PC-9 (cell line): ENCODE measurements at places on chromosomes 2 and 18.

GRCh38 chr18:7821784-7822183 is 254.7 kb downstream of the PTPRM start:
- no peaks in the 10 kb centered on the region for H3K4me1 ChIP-seq
- no peak overlapping the region for H3K27ac ChIP-seq
- no peak overlapping the region for H3K4me3 ChIP-seq
- no peak for DNase-seq
- no peaks in the 10 kb centered on the region for H3K27me3 ChIP-seq

DNA sequence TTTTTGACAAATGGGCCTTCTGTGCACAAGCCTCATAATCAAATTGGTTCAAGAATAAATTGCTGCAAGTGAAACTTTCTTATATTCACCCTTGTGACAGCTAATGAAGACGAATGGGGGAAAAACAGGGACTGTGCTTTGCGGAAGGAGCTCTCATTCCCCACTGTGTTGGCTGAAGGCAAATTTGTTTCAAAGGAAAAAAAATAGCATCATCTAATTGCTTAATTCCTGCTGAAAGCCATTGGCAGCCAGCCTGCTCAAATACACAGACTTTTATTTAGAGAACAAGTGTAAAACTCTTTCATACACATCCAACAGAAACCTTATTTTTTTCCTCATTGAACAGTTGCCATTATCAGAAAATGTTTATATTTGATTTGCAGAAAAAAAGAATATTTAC is 172.3 kb downstream of the ARL6IP6 start:
- peaks cover 20% of the 10 kb centered on the region; the same call in 1 of the 2 replicates for H3K27me3 ChIP-seq
- H3K4me3 ChIP-seq: no peak overlapping the region
- DNase-seq: no peak
- no peak overlapping the region for H3K27ac ChIP-seq

- H3K4me1 ChIP-seq: peaks cover 47% of the 10 kb centered on the region
- H3K27me3 ChIP-seq: no peaks in the 10 kb centered on the region
- no peak overlapping the region for H3K27ac ChIP-seq
- peaks cover 10% of the 10 kb centered on the region for H3K36me3 ChIP-seq
- H3K4me3 ChIP-seq: no peak overlapping the region
- no peak for DNase-seq
These were observed 5.1 kb downstream of the NEDD4L start for GRCh38 chr18:58049000-58049688.

DNA sequence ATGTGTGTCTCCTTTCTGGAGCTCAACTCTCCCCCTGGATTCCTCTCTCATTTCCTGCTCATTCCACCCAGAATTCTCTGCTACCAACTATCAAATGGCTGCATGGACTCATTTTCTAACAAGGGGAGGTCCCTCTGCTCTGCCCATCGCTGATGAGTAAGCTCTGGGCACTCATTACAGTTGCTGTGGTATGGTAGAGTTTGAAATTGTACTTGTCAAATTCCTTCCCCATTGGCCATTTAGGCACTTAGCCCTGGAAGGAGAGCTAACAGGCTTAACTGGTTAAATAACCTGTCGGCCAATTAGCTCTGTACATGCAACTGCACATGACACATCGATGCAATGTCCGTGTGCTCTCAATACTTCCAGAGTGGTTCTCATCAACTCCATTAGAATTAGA is 20.4 kb downstream of the COL6A3 start:
- H3K4me1 ChIP-seq: no peaks in the 10 kb centered on the region
- no peaks in the 10 kb centered on the region for H3K36me3 ChIP-seq

DNA sequence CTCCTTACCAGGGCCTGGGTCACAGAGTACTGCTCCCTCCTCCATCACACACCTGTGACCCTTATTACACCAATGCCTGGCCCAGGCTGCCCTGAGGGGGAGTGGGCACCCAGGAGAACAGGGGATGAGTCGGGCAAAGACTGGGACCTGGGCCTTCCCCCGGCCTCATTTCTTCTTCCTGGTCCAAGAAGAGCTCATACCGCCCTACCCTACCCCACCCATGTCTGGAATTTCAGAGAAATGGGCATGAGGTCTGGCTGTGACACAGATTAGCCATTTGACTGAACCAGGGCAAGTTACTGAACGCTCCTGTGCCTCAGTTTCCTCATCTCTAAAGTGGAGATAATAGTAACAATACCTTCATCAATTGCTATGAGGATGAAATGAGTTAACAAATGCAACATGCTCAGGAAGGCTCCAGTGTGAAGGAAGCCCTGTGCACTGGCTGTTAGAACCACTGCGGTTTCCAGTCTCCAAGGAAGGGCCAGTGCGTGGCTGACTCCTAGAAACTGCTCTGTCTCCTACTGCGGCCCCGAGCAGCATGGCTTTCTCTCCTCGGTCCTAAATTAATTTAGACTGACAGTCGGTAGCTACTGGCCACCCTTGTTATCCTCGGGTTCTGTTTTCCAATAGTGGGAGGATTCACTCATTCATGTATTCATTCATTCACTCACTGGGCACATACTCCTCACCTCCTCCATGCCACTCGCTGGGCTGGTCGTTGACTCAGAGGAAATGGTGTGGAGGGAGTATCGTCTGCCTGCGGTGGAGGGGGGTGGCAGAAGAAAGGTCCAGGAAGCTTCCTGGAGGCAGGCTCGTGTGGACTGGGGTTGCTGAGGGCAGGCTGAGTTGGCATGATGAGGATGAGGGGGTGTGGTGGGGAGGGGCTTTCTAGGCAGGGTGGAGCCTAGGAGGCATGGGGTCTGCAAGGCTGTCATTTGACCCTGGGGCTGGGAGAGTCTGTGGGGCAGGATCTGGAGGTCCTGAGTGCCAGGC is 175.6 kb downstream of the GLI2 start:
- peaks cover 5% of the 10 kb centered on the region; the same call in 1 of the 2 replicates for H3K27me3 ChIP-seq
- no peak overlapping the region for H3K27ac ChIP-seq
- no peak for DNase-seq
- peaks cover 21% of the 10 kb centered on the region for H3K4me1 ChIP-seq
- no peaks in the 10 kb centered on the region for H3K36me3 ChIP-seq

DNA sequence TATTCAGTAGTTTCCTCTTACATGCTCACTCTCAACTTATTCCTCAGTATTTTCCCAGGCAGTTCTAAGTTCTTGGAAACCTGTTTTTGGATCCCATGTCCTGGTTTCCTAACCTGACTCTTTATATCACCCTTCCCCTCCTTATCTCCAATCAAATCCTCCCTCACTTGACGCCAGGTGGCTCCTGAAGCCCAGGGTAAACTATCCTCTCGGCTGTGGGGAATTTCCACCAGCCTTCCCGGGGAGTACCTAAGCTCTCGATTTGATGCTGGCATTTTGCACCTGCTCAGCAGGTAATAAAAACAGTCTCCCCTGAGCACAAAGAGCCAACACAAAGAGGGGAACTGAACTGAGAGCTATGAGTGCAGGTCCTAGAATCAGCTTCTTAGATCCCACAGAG is 538.0 kb downstream of the SLC4A3 start:
- no peak overlapping the region for H3K4me3 ChIP-seq
- no peaks in the 10 kb centered on the region for H3K36me3 ChIP-seq
- no peaks in the 10 kb centered on the region for H3K27me3 ChIP-seq
- H3K4me1 ChIP-seq: no peaks in the 10 kb centered on the region
- no peak overlapping the region for H3K27ac ChIP-seq
- DNase-seq: no peak

GRCh38 chr2:52220393-52220792 is 1188.5 kb upstream of the NRXN1 start:
- H3K36me3 ChIP-seq: no peaks in the 10 kb centered on the region
- DNase-seq: no peak
- no peak overlapping the region for H3K27ac ChIP-seq

DNA sequence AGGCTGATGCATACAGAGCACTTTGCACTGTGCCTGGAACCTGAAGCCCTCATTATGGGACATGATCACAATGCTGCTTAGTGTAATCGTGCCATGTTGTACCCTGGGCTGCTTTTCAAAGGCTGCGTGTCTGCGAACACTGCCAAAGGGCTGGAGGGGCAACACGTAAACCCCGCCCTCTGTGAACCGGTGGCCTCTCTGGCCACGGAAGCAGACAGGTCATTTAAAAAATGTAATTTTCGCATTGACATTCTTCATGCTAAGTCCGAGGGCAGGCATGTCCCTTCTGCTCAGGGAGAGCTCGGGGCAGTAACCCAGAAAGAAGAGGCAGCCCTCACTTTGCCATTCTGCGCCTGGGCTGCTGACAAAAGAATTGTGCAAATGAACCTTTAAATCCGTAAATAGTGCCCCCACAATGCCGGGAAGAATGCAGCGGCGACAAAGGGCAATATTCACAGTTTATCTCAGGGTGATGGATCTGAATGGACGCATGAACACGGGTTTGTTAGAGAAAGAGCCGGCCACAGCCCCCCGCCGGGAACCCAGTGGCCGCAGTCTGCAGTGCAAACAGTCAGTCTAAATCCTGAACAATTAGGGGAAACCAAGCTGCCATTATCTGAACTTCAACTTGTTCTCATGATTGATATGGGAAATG is 226.1 kb downstream of the MYCN start:
- peaks cover 66% of the 10 kb centered on the region for H3K27me3 ChIP-seq
- H3K36me3 ChIP-seq: no peaks in the 10 kb centered on the region
- H3K4me1 ChIP-seq: no peaks in the 10 kb centered on the region
- DNase-seq: no peak
- H3K4me3 ChIP-seq: no peak overlapping the region

DNA sequence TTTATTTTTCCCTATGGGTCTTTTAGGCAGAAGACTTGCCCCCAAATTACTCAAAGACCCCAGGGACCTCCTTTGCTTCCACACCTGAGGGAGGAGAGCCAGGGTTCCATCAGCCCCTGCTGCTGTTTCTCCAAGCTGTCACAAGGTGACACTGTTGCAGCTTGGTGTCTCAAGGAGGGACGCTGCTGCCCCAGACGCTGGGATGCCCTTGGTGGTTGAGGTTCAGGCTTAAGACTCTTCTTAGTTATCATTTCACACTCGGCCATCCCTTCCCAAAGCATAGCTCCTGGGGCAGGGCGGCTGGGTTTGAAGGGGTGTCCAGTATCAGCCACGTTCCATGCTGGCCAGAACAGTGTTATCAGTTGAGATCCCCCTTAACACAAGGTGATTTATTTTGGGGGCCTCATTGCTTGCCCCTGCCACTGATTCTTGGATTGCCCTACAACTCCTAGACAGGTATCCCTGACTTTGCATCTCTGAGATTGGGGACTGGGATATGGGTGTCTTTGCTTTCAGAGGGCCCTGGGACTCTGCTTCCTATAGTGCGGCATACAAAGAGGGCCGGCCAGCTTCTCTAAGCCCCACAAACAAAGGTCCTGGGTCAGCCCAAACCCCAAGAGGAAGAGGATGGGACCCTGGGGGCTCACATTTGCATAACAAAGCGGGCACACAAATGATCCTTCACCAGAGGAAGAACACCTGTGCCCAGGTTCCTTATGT is 22.7 kb downstream of the GPR55 start:
- no peak overlapping the region for H3K4me3 ChIP-seq
- H3K4me1 ChIP-seq: no peaks in the 10 kb centered on the region
- peaks cover 35% of the 10 kb centered on the region for H3K27me3 ChIP-seq
- H3K27ac ChIP-seq: no peak overlapping the region
- DNase-seq: no peak

DNA sequence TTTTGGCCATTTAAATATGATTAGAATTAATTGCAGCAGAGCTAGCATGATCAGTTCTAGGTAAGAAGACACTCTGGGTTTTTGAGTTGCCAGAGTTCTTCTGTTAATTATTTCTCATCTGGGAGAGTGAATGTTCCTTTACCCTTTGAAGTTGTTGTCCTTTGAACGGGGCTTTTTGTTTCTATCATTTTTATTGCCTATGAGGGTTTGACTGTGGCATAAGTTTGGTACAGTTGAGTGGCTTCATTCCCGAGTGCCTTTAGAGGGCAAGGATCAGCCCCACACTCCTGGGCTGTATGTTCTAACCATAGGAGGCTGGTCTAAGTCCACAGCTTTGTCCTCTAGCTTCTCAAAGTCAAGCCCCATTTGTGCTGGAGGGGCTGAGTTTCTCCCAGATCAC is 804.3 kb downstream of the KCNJ3 start:
- no peak overlapping the region for H3K27ac ChIP-seq
- no peaks in the 10 kb centered on the region for H3K4me1 ChIP-seq
- H3K36me3 ChIP-seq: no peaks in the 10 kb centered on the region
- H3K27me3 ChIP-seq: no peaks in the 10 kb centered on the region
- no peak overlapping the region for H3K4me3 ChIP-seq
- DNase-seq: no peak

- no peak overlapping the region for H3K4me3 ChIP-seq
- no peaks in the 10 kb centered on the region; the same call in 1 of the 2 replicates for H3K27me3 ChIP-seq
- no peaks in the 10 kb centered on the region for H3K36me3 ChIP-seq
- H3K4me1 ChIP-seq: no peaks in the 10 kb centered on the region
- DNase-seq: no peak
These were observed 52.6 kb downstream of the MRPL35 start for GRCh38 chr2:86251840-86252266.

- no peak overlapping the region for H3K4me3 ChIP-seq
- H3K27me3 ChIP-seq: no peaks in the 10 kb centered on the region
- DNase-seq: no peak
- H3K36me3 ChIP-seq: no peaks in the 10 kb centered on the region
- no peak overlapping the region for H3K27ac ChIP-seq
These were observed 15.4 kb upstream of the LYPD6B start for GRCh38 chr2:149023091-149023490.

- no peaks in the 10 kb centered on the region for H3K27me3 ChIP-seq
- peak overlapping the region; percentile 34 for H3K4me3 ChIP-seq
- H3K36me3 ChIP-seq: no peaks in the 10 kb centered on the region
- peak overlapping the region; percentile 92 for H3K27ac ChIP-seq
- H3K4me1 ChIP-seq: peaks cover 42% of the 10 kb centered on the region
These were observed 38.7 kb downstream of the SCG2 start for GRCh38 chr2:223563462-223563861.

DNA sequence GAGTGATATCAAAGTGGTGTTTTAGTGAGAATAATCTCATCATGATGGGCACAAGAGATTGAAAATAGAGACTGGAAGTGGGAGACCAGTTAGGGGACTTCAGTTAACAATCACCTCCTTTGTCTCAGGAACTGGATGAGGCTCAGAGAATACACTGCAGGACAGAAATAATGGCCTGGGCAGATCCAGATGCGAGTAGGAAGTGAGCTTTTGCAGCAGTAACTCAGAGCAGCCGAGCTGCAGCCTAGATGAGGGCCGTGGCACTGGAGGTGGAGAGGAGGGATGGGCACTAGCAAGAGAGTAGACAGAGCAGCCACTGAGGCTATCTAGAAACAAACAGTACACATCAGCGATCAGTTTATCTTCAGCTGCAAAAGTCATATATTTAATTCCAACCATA is 48.6 kb downstream of the CYB5A start:
- H3K27me3 ChIP-seq: no peaks in the 10 kb centered on the region
- no peak overlapping the region for H3K4me3 ChIP-seq
- no peak overlapping the region for H3K27ac ChIP-seq
- H3K36me3 ChIP-seq: no peaks in the 10 kb centered on the region
- no peaks in the 10 kb centered on the region for H3K4me1 ChIP-seq

DNA sequence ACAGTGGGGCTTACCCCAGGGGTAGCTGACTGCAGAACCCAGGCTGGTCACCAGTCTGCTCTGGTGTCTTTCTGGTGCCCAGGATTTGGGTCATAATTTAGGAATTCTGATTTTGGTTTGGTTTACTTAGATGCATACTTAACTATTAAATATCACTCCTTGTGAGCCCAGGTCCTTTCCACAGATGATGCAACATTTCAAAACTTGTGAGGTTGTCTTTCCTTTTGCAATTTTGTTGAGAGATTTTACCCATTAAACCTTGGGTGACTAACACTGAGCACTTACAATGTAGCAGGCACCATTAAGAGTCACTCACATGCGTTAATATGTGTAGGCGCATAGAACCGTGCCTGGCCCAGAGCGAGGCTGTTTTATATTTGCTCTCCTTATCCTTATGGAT is 61.8 kb upstream of the RPL31 start:
- H3K27ac ChIP-seq: no peak overlapping the region
- no peak overlapping the region for H3K4me3 ChIP-seq
- H3K4me1 ChIP-seq: no peaks in the 10 kb centered on the region
- no peak for DNase-seq
- H3K27me3 ChIP-seq: no peaks in the 10 kb centered on the region

GRCh38 chr2:201980389-201980821 is 53.2 kb upstream of the FZD7 start:
- no peaks in the 10 kb centered on the region for H3K27me3 ChIP-seq
- H3K4me3 ChIP-seq: no peak overlapping the region
- no peak overlapping the region for H3K27ac ChIP-seq
